ENCODE measurements at places on chromosomes 2 and 18.

GRCh38 chr2:160367887-160368286 is 125.7 kb downstream of the RBMS1 start:
- no peak for DNase-seq

DNA sequence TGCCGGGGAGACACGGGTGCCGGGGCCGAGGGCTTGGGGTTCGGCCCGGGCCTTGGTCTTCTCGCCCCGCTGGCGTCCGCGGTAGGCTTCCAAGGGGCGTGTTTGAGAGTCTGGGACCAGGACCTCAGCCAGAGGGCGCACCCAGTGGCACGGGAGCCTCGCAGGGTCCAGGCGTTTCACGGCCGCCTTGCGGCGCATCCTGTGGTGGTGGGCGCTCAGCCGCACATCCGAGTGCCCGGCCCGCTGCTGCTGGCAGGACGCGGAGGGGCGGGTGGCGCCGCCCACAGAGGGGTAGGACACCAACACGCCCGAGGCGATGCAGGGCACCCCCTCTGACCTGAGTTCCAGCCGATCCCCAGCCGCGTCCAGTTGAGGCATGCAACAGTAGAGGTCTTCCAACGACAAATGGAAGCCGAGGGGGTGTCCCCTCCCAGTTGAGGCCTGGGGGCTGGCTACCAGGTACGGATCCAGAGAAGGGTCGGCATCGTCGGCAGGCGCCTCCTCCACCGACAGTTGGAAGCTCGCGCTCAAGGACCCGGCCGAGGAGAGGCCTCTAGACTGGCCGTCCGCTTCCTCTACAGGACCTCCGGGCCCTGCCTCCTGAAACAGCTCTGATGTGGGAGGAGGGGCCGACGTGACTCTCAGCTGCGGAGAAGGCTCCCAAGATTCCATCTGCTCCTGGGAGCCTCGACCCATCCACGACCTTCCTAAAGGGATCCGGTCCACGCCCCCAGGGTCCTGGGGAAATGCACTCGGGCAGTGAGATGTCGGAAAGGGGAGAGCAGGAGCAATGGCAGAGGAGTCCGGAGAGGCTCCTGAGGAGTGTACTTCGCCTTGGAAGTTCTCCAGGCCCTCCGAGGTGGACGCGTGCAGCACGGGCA is 6.3 kb downstream of the C2orf81 start:
- DNase-seq = peak; percentile 40

DNA sequence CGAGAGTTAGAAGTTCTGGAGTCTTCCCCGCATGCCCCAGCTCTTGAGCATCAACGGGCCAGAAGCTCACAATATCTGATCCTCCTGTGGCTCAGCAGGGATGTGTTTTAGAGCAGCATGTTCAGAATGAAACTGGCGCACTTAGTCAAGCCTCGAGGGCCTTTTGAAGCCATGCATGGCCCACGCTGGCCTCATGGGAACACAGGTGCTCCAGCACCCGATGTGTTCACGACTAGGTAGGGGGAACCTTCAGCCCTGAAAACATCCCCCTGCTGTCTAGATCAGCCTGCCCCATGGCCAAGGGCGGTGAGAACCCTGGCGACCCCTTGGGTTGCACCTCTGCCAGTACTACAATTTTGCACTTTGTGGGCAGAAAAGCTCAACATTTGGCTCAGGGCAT is 32.8 kb downstream of the MSH6 start:
- no peak for DNase-seq

DNA sequence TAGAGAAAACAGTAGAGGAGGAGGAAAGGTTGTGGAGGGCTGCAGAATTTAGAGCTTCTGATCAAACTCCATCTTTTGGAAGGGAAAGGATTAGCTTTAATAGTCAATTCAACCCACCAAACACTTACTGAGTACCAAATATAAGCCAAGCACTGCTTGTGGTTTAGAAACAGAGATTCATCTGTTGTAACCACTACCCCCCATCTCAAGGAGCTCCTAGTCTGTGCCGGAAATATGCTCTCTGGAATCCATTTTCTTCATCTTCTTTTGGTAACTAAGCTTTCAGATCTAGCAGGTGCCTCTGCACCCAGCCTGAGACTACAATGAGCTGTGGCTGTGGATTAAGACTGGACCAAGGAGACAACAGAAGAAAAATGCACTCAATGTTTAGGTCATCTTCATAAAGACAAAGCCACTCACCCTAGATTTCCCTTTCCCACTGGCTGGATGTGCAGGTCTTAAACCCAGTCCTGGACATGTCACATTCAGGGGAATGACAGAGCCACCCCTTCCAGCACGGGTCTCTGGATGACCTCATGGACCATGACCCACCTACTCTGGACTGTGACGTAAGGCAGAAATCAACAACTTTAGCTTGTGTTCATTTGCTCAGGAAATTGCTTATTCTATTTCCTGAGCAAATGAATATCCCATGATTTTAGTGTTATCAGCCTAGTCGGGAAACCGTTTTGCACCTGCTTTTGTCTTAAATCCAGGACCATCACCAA is 52.9 kb downstream of the EPB41L3 start:
- no peak for DNase-seq

GRCh38 chr2:57543211-57543610 is 503.4 kb upstream of the VRK2 start:
- no peak for DNase-seq

- no peak for DNase-seq
These were observed 254.5 kb upstream of the EPAS1 start for GRCh38 chr2:46042711-46043110.

DNA sequence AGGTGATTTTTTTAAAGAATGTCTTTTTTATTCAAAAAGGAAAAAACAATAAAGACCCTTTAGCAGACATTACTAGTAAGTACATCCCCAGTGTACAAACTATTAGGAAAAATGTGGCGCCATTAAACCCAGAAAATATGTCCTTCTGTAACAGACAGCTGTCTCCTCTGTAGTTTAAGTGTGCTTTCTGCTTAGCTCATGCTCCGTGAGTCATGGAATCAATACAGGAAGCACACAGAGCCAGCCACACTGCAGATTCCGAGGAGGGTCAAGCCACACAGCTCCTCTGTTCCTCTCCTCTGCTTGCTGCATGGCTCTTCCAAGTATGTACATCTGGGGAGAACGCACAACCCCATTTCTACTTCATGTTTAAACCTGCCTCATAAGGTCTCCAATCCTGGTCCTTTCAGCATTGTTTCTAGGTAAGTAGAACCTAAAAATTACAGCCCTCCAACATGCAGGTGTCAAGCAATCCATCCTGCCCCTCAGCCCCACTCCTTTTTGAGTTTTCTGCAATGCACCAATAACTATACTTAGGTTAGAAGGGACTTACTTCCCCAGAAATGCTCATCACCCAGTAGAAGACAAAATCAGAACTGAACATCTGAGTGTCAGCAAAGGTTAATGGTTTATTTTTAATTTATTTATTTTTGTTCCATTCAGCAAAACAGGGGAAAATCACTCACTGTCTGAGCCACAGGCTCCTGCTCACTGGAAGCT is 37.5 kb downstream of the ACVR1 start:
- peak; percentile 82 for DNase-seq

DNA sequence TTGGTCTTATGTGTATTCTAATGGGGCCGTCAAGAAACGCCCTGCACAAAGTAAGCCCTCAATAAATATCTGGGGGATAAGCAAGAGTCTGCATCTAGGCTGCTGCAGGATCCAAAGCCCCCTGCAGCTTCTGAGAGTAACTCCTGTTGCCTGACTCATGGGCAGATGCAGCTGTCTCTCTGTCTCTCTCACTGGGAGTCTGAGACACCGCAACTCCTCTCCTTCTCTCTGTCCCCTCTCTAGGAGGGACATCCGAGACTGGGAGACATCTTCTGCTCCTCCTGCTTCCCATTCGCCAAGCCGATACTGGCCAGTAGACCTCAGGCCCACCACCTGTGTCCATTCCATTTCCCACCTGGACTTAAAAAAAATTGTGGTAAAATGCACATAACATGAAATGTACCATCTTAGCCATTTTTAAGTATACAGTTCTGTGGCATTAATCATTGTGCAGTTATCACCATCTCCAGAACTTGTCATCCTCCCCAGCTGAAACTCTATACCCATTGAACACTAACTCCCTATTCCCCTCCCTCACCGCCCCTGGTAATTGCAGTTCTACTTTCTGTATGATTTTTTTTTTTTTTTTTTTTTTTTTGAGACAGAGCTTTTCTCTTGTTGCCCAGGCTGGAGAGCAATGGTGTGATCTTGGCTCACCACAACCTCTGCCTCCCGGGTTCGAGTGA is 20.1 kb downstream of the DYSF start:
- DNase-seq = no peak

- DNase-seq = no peak
These were observed 1125.0 kb upstream of the FAM98A start for GRCh38 chr2:34724107-34724506.

DNA sequence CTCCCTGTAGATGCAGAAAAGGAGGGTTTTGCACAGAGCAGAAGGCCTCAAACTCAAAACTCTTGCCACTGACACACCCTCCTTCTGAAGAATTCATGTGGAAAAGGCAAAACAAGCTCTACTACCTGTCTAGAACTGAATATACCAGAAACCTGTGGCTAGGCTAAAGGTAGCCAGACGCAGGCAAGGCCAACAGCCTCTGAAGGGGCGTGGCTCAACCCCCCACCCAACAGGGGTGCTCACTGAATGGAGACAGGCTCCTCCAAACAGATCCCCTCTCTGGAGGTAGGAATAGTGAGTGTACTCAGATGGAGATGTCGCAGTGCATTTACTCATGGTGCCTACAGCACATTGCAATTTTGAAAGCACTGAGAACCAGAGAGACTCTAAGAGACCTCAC is 3.0 kb upstream of the STK17B start:
- DNase-seq = no peak

- DNase-seq = no peak
These were observed 67.4 kb upstream of the STAM2 start for GRCh38 chr2:152242787-152243472.

GRCh38 chr18:79635427-79635726 is 44.2 kb upstream of the CTDP1 start:
- no peak for DNase-seq

DNA sequence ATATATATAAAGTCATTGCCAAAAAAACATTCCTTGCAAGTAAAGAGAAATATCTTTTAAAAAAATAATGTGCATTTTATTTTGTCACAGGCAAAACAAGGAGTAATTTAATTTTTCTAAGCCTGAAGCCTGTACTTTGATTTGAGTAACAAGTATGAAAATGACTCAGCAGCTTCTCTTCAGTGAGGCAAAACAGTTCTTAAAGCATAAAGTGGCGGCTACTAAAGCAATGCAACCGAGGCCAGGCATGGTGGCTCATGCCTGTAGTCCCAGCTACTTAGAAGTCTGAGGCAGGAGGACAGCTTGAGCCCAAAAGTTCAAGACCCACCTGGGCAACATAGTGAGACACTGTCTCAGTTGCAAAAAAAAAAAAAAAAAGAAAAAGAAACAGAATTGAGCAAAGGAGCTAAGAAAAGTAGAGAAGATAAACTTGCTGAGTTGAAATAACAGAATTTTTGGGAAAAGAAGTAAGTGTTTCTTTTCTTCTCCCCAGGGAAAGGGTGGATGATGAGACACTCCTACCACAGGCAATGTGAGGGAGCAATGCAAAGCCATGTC is 29.6 kb downstream of the DOK1 start:
- DNase-seq = no peak

DNA sequence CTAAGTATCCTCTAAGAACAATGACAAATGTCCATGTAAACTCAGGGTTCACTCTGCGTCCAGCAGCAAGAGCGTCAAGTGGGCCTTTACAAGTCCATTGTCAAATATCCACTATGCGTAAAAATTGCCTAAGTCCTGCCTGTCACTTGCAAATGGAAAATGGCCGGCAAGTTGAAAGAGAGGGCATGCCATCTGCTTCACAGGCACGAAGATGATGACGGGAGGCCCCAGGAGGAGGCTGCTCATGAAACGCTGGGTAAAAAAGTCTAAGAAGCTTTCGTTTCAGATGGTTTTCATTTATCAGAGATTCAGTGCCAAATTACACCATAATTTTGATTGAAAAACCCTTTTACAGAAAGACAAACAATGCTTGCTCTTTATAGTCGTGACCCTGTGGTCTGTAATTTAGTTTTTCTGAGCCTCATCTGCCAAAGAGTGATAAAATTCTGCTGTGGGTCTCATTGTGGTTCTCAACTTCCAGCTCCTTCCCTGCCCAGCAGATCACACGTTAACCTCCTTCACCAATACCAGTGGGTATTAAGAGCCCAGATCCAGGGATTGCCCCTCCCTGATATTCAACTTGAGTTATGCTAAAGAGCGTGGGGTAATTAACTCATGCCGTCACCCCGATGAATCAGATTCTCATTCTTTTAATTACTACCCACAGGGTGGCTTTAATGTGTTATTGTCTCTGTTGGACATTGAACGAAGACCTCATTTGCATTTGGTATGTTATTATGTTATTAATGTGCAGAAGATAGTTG is 160.2 kb upstream of the ALKAL2 start:
- peak; percentile 20 for DNase-seq

DNA sequence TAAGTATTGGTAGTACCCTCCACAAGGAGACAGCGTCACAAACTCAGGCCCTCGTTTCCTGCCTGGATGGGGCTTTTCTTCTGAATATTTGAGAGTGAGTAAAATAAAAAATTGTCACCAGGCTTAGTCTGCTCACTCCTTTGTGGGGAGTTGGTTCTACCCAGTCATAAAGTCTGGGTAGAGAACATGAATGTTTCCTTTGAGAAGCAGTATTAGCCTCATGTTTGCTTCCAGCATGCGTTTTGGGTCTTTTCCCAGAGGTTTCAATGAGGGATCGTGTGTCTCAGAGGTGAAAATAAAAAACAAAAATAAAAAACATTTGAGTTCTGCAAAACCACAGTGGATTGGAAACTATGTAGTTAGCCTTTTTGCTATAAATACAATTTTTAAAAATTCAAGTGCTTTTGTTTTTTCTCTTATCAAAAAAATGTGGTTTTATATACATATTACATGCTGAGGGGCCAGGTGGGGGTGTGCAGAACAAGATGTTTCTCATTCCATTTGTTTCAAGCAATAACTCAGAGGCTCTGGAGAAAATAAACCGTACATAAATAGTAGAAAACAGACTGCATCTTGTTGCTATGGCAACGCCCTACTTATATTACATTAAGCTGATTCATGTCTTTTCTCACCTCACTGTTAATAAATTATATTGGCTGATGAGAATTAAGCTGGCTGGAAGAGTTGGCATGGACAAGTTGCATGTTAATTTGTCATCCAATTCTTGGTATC is 225.4 kb upstream of the FBXO11 start:
- peak; percentile 23 for DNase-seq

- no peak for DNase-seq
These were observed 64.5 kb downstream of the DYSF start for GRCh38 chr2:71517851-71518250.

DNA sequence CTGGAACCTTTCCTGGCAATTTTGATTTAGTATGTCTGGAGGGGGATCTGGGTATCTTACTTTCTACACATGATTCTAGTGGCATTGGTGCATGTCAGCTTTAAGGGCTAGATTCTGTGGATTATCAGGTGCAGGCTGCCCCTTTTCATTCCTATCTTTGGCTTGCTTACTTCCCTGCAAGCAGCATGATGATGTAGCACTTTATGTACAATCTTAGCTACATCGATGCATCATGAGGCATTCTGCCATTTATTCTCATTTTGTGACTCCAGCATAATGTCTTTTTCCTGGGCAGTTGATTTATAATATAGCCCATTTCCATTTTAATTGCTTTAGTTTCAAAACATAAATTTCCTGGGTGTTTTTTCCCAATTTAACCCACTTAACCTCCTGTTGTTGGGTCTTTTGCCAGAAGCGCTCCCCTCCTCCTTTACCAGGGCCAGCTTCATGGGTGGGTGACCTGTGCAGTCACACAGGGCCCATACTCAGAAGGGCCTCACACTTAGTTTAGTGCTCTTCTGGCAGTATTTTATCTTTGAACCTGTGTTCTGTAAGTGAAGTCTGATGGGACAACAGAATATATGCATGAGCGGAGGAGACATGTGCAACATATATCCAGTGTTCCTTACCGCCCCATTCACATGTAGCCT is 36.0 kb downstream of the TPGS2 start:
- no peak for DNase-seq

All from NCI-H69 (cell line).